ENCODE measurements at places on chromosomes 5 and 9.

DNA sequence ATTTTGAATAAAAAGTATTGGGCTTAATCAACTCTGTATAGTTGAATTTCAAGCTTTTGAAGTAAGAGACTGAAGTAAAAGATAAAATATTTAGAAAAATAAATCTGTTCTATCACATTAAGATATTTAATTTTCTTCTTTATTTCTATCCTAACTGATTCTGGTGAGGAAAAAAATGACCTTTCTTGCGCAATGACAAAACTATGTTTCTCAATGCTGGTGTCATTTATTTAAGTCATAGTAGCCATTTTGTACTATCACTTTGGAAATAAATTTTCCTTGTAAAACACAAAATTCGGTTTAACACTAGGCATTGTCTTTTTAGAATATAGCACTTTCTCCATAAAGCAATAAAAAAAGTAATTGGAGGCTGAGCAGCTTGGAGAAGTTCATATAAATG, 728.0 kb downstream of the CDH9 start:
- no peak for DNase-seq

- DNase-seq = no peak
Observed at GRCh38 chr9:76703270-76703669, 61.0 kb upstream of the PCA3 start.

GRCh38 chr5:109003928-109004327, 256.2 kb downstream of the FER start:
- no peak for DNase-seq

- no peak for DNase-seq
Observed at GRCh38 chr9:91946653-91947488, 3.2 kb downstream of the ROR2 start.

GRCh38 chr9:120263836-120264235, 316.1 kb downstream of the CDK5RAP2 start:
- no peak for DNase-seq

Measured in NCI-H1092 treated with DMSO at 0.1 percent for 48 hours (cell line).